Naive thymus-derived CD8-positive, alpha-beta T cell (primary cell): ENCODE measurements at places on chromosomes 12 and 14. TPM values are rescaled to one million over a fixed set of nuclear protein-coding genes. Genes with fewer than 3 reads are reported as not detected.

ALDH2 gene
- 3.9 TPM for total RNA-seq

GARIN6 gene
- not detected for total RNA-seq

M6PR gene
- total RNA-seq, result 175 TPM

PIWIL1 gene
- not detected for total RNA-seq

ASCL1 gene
- not detected for total RNA-seq

OR4Q2 gene
- not detected for total RNA-seq

DNA sequence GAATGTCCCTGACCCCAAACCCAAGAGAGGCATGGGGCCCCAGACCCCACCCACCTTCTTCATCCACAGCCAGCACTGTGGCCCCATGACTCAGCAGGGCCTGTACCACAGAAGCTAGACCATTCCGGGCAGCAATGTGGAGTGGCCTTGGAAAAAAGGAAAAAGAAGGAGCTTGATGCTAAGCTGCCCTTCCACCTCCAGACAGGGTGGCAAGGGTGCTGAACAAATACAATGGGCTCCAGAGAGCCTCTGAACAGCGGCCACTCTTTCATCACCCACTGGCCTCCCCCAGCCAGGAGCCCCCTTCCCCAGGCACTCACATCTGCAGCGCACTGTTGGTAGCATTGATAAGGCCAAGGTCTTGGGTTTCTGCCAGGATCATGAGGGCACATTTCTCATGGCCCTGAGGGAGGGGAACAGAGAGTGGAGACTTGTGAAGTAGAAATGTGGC is 13.9 kb downstream of the SLC39A5 start:
- H3K27ac ChIP-seq, result no peak overlapping the region
- H3K36me3 ChIP-seq, result peaks cover 74% of the 10 kb centered on the region
- H3K27me3 ChIP-seq, result no peaks in the 10 kb centered on the region

- no peak for DNase-seq
- H3K4me3 ChIP-seq, result no peak overlapping the region
- H3K4me1 ChIP-seq, result no peaks in the 10 kb centered on the region
- no peaks in the 10 kb centered on the region for H3K36me3 ChIP-seq
Measured at GRCh38 chr12:63862969-63863230, 18.4 kb downstream of the SRGAP1 start.

DNA sequence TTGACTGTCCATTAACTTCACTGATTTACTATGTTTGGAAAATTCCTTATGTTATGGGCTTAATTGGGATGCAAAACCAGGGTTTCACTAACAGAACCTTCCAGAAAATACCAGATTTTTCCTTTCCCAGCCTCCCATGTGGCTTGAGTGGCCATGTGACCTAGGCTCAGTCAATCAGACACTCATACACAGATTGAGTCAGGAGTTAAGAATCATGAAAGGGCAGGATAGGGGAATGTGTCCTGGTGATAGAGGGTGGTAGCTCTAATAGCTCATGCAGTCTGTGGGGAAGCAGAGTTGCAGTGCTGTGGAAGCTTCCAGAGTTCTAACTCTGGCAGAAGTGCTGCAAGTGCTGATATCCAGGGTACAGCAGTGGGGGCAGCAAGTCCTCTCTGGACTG is 134.1 kb upstream of the IFNG-AS1 start:
- no peaks in the 10 kb centered on the region for H3K36me3 ChIP-seq
- H3K4me1 ChIP-seq, result no peaks in the 10 kb centered on the region
- no peak for DNase-seq
- no peak overlapping the region for H3K27ac ChIP-seq
- no peak overlapping the region for H3K4me3 ChIP-seq
- H3K27me3 ChIP-seq, result peaks cover 2% of the 10 kb centered on the region

DNA sequence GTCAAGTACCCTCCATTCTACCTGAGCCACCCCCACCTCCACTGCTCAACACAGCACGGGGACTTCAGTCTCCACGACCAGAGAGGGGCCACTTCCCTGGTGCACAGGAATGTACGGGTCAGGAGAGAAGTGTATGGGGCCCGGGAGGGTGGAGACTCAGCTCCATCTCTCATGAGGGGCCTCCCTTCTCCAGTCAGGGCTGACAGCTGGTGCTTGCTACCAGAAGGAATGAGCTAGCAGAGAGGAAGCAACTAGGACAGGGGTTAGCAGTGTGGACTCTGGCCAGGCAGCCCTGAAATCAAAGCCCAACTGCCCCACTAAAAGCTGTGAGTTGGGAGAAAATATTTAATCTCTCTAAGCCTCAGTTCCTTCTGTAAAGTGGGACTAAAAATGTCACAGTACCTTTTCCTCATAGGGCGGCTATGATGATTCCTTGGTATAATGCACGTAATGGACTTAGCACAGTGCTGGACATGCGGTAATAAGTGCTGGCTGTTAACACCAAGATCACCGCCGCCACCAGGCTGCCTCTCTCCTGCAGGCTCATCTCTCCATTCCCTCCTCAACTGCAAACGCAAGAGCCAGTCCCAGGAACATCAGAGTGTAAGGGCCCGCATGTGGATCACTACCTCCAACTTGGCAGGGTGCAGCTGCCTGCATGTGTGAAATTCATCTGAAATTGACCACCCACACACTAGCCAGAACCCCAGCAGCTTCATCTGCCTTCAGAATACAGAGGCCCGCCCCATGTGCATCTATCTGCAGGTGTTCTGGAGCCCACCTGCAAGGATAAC is 14.6 kb downstream of the ACTN1 start:
- peak overlapping the region; percentile 93 for H3K4me3 ChIP-seq
- no peaks in the 10 kb centered on the region for H3K27me3 ChIP-seq
- peak overlapping the region; percentile 99 for H3K27ac ChIP-seq
- H3K4me1 ChIP-seq, result peaks cover 98% of the 10 kb centered on the region

GRCh38 chr14:75667099-75667765 is 6.2 kb downstream of the TTLL5 start:
- peaks cover 61% of the 10 kb centered on the region for H3K36me3 ChIP-seq
- H3K27me3 ChIP-seq, result no peaks in the 10 kb centered on the region
- no peak for DNase-seq
- H3K27ac ChIP-seq, result no peak overlapping the region
- no peak overlapping the region for H3K4me3 ChIP-seq

DNA sequence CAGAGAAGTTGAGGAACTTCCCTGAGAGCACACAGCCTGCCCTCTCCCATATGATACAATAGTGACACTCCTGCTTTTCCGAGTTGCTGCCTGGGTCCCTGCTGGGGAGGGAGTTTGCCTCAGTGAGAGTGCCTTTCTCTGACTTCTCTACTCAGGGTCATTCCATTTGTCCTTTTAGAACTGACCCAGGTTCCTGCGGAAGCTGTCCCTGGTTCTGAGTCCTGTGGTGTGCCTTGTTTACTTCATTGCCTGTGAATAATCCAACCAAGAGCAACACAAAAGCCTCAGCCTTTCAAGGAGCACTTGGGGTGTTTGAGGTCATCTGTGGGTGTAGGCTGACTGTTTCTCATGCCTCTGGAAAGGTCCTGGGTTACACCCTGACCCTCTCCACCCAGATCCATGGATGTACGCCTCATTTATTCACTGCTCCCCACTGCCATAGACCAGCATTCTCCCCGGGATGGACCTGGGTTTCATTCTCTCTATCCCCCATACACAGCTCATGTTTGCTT is 13.6 kb downstream of the SERPINA1 start:
- H3K27me3 ChIP-seq, result peaks cover 2% of the 10 kb centered on the region
- H3K36me3 ChIP-seq, result no peaks in the 10 kb centered on the region
- no peak for DNase-seq
- no peak overlapping the region for H3K4me3 ChIP-seq

DNA sequence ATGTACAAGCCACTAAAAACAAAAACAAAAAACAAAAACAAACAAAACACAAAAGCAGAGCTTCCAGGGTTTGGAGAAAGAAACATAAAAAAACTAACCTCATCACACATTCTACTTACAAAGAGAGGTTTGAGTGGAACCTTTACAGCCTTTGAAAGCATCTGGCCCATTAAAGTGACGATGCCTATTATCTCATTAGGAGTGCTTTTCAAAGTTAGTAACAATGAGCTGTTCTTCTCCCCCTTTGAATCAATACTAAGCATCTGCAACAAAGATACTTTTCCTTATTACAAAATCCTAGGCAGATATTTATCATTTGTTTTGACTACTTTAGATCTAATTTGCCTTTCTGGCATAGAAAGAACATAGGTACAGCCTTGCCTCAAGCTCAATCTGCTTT is 217.3 kb downstream of the PPM1H start:
- no peak overlapping the region for H3K4me3 ChIP-seq
- no peak for DNase-seq
- no peaks in the 10 kb centered on the region for H3K36me3 ChIP-seq

- peak; percentile 44 for DNase-seq
- H3K4me3 ChIP-seq, result peak overlapping the region; percentile 25
- no peak overlapping the region for H3K27ac ChIP-seq
- peaks cover 15% of the 10 kb centered on the region for H3K4me1 ChIP-seq
- H3K36me3 ChIP-seq, result no peaks in the 10 kb centered on the region
Measured at GRCh38 chr14:52131640-52132320, 62.9 kb upstream of the NID2 start.

- no peak overlapping the region for H3K27ac ChIP-seq
- no peak for DNase-seq
- no peaks in the 10 kb centered on the region for H3K27me3 ChIP-seq
- H3K4me3 ChIP-seq, result no peak overlapping the region
Measured at GRCh38 chr12:124814741-124815613, 48.7 kb downstream of the SCARB1 start.

DNA sequence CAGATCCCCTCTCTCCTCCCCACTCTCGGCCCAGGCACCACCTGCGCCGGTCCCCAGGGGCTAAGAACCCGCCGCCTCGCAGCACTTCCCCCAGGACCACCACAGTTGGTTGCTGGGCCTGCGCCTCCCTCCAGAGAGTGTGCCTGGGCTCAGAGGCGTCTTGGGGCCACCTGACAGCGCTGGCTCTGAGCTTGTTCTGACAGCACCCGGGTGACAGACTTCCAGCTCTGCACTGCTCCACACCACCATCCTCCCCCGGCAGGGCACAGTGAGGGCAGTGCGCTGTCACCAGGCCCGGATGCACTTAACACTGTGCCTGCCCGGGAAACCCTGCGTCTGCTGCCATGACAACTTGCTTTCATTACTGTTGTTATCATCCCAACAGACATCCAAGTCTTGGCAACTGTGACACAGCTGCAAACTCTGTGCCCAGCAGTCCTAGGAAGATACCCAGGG is 6.6 kb downstream of the BRF1 start:
- peak overlapping the region; percentile 71 for H3K4me3 ChIP-seq
- peaks cover 60% of the 10 kb centered on the region for H3K4me1 ChIP-seq
- peak; percentile 84 for DNase-seq
- H3K27ac ChIP-seq, result peak overlapping the region; percentile 99

- no peaks in the 10 kb centered on the region for H3K27me3 ChIP-seq
- no peaks in the 10 kb centered on the region for H3K4me1 ChIP-seq
- DNase-seq, result no peak
- no peak overlapping the region for H3K27ac ChIP-seq
- H3K4me3 ChIP-seq, result no peak overlapping the region
Measured at GRCh38 chr14:95211721-95212504, 54.6 kb upstream of the DICER1 start.

- H3K36me3 ChIP-seq, result no peaks in the 10 kb centered on the region
- no peak for DNase-seq
- no peak overlapping the region for H3K4me3 ChIP-seq
- peaks cover 21% of the 10 kb centered on the region for H3K4me1 ChIP-seq
- H3K27me3 ChIP-seq, result no peaks in the 10 kb centered on the region
Measured at GRCh38 chr12:131770120-131770519, 58.1 kb upstream of the MMP17 start.

GRCh38 chr12:58459191-58459590 is 461.1 kb downstream of the LRIG3 start:
- H3K36me3 ChIP-seq, result no peaks in the 10 kb centered on the region
- H3K27ac ChIP-seq, result no peak overlapping the region
- no peak overlapping the region for H3K4me3 ChIP-seq
- H3K4me1 ChIP-seq, result no peaks in the 10 kb centered on the region

DNA sequence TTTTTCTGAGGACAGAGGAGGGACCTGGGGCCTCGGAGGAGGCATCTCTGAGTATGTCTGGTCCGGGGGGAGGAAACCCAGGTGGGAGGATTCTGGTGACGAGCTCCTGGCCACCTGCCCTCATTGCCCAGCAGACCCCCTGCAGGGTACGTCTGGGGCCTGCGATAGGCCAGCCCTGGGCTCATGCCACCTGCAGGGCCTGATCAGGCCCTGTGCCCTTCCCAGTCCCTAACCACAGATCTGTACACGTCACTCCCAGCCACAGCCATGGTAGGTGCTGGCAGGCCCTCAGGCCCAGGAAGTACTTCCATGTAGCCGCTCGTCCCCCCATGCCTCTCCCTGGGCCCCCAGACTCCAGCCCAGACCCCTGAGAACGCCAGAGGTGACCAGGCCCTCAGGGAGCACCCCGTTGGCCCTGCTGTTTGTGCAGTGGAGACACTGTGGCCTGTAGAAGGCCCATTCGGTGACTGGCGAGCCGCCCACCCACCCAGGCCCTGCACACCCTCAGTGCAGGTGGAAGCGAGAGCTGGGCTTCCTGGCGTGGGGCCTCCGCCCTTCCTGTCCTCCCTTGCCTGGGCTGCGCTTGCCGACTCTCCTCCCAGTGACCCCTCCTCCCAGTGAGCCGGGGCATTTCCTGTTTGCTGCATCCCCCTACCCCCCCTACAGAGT is 5.7 kb downstream of the INF2 start:
- no peak for DNase-seq
- no peaks in the 10 kb centered on the region for H3K36me3 ChIP-seq
- peaks cover 19% of the 10 kb centered on the region for H3K4me1 ChIP-seq
- H3K27ac ChIP-seq, result peak overlapping the region; percentile 96

DNA sequence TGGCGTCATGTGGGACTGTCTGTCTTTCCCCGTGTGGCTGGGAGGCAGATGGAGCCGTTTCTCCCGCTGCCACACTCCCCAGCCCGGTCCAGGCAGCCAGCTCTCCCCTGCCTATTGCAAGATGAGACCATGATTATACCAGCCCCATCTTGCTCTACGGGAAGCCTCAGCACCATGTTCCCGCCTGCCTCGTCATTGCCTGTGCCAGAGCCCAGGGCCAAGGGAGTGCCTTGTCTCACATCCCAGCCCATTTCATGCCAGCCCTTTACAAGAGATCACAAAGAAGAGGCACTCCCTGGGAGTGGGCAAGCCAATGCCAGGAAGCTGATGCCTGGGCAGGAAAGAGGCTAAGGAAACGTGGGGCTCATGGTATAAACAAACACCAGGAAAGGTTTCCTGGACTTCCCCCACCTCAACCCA is 23.9 kb downstream of the GPR68 start:
- no peaks in the 10 kb centered on the region for H3K27me3 ChIP-seq
- H3K27ac ChIP-seq, result no peak overlapping the region
- H3K4me1 ChIP-seq, result peaks cover 24% of the 10 kb centered on the region
- DNase-seq, result no peak

DNA sequence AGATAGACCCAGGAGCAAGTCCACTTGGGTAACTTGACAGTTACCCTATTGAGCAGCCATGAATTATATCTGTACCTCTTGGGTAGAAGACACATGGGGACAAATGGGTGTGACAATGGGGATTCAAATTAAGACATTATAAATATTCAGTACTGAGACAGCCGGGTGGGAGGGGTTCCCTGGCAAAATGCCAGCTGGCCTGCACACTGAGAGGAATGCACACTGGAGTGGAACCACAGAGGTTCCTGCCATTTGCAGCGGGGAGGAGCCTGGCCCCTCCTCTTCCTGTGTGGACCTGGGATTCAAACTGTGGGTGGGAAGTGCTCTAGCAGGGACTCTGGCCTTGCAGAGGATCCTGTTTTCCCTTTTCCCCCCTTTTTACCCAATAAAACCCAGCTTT is 118.7 kb upstream of the CDKN3 start:
- no peak overlapping the region for H3K27ac ChIP-seq
- H3K4me1 ChIP-seq, result no peaks in the 10 kb centered on the region
- DNase-seq, result no peak
- peaks cover 10% of the 10 kb centered on the region for H3K27me3 ChIP-seq

GRCh38 chr14:91614187-91614586 is 104.1 kb upstream of the PPP4R3A start:
- no peaks in the 10 kb centered on the region for H3K4me1 ChIP-seq
- H3K27me3 ChIP-seq, result no peaks in the 10 kb centered on the region
- no peak for DNase-seq
- H3K4me3 ChIP-seq, result no peak overlapping the region
- no peaks in the 10 kb centered on the region for H3K36me3 ChIP-seq
